ENCODE measurements at places on chromosomes 7 and 10.

- DNase-seq: no peak
These were observed 9.3 kb upstream of the GTPBP4 start for GRCh38 chr10:978826-979421.

DNA sequence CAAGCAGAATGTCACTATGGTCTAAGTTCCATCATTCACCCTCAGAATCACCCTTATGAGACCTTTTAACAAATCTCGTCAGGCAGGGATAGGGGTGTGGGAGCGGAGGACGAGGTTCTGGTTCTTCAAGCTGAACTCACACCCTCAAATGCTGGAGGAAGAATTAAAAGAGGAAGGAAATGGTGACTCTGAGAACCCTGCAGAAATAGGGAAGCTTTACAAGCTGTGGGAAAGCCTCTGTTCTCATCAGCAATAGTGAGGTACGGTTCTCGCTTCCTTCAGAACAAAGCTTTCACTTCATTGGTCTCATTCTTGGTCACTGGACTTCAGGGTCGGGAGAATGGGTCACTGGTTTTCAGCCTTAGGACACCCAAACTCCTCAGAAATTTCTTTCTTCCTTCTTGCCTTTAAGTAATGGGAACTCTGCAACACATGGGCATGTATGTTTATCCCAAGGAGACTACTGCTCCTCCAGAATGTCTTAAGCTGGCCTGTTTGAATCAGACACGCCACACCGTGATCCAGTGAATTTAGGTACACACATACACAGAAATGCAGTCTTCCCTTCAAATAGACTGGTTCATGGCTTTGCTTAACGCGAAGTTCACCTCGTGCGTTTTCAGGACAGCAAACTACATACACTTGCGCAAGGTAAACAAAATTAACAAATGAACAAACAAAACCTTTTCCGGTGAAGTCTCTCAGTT lies 226.0 kb downstream of the SFMBT2 start:
- DNase-seq: no peak

GRCh38 chr10:99235658-99236626 lies at the start of gene HPSE2:
HPSE2 (minus strand) TSS chr10:99235852.
- DNase-seq: no peak

DNA sequence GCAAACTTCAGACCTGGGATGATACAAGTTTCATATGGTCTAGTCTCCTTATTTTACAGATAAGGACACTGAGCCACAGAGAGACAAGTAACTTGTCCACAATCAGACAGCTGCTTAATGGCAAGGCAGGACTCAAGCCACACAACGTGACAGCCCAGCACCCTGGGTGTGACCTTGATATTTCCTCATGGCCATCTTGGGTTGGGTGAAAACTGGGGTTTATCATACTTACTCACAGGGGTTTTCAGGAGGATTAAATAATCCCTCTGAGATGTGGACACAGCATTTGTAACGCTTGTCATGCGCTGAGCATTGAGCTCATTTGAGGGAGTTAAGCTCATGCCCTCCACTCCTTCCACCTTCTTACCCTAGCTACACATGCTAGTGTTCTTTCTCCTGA lies 58.0 kb downstream of the ABLIM1 start:
- no peak for DNase-seq

- no peak for DNase-seq
These were observed 55.4 kb downstream of the CAMK2B start for GRCh38 chr7:44269943-44270493.

- no peak for DNase-seq
These were observed 16.2 kb downstream of the CCNY start for GRCh38 chr10:35352512-35352911.

GRCh38 chr7:22150221-22150620 lies 204.5 kb upstream of the CDCA7L start:
- no peak for DNase-seq

GRCh38 chr10:129888784-129889616 lies 75.1 kb downstream of the EBF3 start:
- peak; percentile 37 for DNase-seq

DNA sequence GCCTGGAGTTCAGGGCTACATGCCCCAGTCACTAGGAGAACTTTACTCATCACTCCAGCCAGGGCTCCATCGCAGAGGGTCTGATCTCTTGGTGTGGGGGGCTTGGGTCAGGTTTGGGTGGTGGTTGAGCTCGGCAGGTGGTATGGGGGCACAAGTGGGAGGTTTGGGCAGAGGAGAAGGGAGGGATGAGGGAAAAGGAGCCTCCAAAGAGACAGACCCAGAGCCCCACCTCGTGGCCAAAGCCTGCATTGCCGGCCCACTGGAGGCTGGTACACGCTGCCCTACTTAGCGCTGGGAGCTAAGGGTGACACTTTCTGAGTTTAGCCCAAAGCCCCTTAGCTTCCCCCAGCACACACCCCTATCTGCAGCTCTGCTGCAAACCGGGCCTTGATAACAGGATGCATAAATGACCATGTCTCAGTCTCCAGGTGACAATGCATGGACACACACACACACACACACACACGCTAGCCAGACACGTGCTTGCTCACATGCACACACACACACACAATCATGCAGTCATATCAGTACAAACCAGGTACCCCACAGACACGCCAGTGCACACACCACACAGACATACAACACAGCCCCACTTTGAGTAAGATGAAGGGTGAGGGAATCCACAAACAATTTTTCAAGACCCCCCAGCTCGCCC lies 14.7 kb downstream of the LZTS2 start:
- peak; percentile 47 for DNase-seq

DNA sequence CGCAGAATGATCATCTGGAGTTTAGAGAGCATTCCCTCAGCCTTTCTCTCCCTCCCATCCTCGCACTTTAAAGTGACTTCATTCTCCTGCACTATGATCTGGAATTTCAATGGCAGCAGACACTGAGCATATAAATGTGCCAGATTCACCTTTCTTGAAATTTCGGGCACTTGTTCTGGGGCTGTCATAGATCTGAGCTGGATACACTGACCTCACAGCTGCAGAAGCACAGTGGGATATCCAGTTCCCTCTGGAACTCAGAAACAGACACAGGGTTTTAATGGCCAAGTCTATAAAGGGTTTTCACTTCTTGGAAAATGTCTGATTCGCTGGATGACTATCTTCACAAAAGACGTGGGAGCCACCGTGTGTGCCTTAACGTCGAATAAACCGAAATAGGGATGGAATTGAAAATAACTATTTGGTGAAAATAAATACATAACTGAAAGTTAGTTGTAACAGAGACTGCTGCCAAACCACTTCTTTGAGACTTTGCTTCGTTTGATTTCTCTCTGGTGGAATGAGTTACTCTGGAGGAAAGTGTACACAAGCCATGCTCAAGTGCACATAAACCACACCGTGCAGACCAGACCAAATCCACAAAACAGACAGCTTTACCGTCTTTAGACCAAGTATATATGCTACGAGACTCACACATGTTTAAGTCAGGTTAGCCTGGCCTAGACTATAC lies 126.1 kb downstream of the SVIL start:
- no peak for DNase-seq

GRCh38 chr7:79789584-79790345 lies 336.3 kb upstream of the MAGI2 start:
- peak; percentile 88 for DNase-seq

GRCh38 chr7:74365322-74366022 lies 76.3 kb downstream of the CLIP2 start:
- DNase-seq: peak; percentile 22

GRCh38 chr10:115772606-115773005 lies 500.4 kb downstream of the GFRA1 start:
- DNase-seq: peak; percentile 61

DNA sequence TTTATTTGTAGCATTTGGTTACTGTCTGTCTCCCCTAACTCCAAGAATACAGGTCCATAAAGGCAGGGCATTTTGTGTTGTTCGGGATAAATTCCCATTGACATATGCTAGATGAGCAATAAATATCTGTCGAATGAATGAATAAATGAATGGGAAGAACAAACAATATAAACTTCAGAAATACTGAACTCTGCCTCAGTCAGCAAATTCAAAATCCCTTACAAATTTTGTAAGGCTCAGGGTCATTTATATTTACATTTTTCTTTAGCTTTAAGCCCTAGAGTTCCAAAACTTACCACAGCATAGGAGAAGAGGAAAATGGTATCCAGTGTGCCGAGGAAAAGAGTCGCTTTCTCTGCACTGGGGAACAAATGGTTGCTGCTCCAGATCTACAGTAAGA lies 29.0 kb downstream of the SLC37A3 start:
- no peak for DNase-seq

- no peak for DNase-seq
These were observed 276.3 kb downstream of the ZMYND11 start for GRCh38 chr10:411603-412002.

GRCh38 chr7:130154131-130154500 lies 51.1 kb downstream of the TMEM209 start:
- DNase-seq: no peak

DNA sequence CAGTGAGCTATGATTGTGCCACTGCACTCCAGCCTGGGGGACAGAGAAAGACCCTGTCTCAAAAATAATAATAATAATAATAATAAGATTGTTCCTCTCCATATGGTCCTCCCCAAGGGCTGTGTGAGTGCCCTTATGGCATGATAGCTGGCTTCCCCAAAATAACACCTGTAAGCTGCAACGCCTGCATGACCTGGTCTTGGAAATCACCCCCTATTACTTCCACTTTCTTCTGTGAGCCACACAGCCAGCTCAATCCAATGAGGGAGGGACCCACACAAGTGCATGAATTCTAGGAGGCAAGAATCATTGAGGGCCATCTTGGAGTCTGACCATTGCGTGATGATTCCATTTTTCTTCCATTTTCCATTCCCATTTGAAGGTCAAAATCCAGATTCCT lies 82.7 kb upstream of the CALN1 start:
- no peak for DNase-seq

DNA sequence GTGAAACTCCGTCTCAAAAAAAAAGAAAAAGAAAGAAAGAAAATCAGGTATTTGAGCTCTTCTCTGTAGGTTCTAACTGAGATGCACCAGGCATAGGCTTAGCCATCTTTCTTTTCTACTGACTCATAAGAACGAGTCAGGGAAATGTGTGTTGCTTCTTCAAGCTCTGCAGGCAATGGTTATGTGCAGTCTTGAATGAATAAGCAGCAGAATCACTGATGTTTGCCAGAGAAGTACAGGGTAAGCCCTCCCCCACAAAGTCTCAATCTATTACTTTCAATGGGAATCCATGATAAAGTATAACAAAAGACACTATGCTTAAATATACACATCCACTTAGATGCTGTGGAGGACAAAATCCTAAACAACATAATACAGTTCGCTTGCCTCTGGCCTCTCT lies 239.2 kb downstream of the PARD3 start:
- DNase-seq: peak; percentile 28

DNA sequence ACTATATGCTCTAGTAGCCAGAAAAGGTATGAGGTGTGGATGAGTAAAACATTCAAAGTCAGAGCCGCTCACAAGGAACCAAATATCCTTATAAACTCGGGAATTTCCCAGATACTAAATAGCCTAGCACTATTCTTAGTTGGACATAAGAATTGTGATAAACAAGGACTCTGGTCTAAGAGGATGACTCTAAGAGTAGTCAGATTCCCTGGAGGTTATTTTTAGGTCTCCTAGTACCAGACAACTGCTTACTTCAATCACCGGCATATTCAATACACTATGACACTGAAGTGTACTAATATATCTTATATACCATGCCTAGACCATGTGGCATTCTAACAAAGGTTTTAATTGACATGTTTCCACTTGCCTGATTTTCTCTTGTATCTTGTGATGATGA lies 56.5 kb downstream of the LMBR1 start:
- no peak for DNase-seq

- DNase-seq: peak; percentile 44
These were observed 135.0 kb downstream of the SEMA3C start for GRCh38 chr7:80783678-80784327.

- DNase-seq: peak; percentile 99
These were observed 177.2 kb upstream of the INHBA start for GRCh38 chr7:41880107-41880506.

- peak; percentile 56 for DNase-seq
These were observed 113.2 kb upstream of the RHEB start for GRCh38 chr7:151632750-151633515.

DNA sequence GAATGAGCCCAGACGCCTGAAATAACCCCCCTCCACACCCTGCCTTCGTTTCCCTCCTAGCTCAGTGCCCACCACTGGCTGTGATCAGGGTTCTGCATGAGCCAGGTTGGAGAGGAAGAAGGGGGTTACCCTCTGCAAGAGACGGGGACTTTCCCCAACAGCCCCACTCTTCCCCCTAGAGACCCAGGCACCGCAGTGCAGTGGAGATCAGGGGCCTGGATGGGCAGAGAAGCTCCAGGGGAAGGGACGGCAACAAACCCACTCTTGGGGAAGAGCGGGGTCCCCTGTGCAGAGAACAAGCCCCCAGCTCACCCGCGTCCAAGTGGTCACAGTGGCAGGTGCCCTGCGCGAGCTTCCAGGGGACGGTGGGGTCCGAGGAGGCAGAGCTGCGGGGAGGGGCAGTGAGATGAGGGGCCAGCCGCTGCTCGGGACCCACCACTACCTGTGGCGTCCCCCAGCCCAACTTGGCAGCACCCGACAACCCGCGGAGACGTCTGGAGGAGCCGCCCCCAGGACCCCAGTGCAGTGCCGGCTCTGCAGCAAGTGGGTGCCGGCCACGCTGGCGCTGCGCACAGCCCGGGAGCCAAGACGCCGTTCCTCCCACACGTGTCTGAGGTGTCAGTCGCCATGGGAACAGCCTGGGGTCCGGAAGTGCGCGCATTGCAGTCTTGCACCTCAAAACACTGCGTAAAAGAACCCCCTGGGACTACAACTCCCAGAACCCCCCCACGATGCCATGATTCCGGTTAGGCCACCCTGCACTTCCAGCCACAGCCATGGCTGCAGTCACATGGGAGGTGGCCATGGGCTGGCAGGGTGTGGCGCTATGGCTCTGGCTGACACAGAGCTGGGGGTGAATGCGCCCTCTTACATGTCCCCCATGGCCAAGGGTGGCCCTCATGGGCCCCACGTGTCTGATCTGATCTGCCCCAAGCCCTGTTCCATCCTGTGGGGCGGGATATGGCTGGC lies 45.8 kb upstream of the WIPI2 start:
- no peak for DNase-seq

DNA sequence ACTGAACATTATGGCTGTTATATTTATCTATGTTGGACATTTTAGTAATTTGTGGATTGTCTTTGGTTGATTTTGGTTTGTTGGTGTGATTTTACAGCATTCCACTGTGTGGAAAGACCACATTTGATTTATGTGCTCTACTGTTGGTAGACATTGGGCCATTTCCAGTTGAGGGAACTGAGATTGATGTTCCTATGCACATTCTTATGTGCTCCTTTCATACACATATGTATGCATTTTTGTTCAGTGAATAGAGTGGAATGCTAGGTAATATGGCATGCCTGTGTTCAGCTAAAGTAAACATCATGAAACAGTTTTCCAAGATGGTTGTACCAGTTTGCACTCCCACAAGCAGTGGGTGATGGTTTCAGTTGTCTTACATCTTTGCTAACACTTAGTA lies 15.1 kb downstream of the CACNB2 start:
- peak; percentile 46 for DNase-seq

GRCh38 chr10:33120275-33120674 lies 162.2 kb upstream of the ITGB1 start:
- DNase-seq: no peak

- no peak for DNase-seq
These were observed 69.1 kb downstream of the INPP5A start for GRCh38 chr10:132606536-132607316.

Data from AG10803 (cell line).